ENCODE measurements at places on chromosomes 2 and 18.

GRCh38 chr18:63763831-63764600 lies 11.2 kb upstream of the SERPINB7 start:
- no peak for DNase-seq

- no peak for DNase-seq
These were observed 42.6 kb downstream of the TTR start for GRCh38 chr18:31634331-31634713.

- no peak for DNase-seq
These were observed 22.4 kb downstream of the NBEAL1 start for GRCh38 chr2:203037026-203037425.

- DNase-seq: no peak
These were observed 2.9 kb upstream of the SRSF7 start for GRCh38 chr2:38754049-38754448.

DNA sequence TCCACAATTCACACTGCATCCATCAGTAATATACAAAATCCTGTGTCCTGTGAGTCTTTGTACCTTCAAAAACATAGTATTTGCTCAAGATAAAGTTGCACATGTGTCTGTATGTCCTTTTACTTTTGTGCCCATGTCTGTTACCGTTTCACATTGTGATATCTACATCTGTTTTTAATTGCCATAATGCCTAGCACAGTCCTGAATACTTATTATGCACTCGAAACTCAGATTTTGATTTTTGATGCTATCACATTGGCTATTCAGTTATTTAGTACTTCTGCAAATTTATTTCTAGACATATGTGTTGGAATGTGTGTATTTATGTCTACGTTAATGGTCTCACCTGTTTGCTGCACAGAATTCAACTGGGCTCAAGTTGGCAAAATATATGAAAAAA lies 452.8 kb upstream of the ZEB2 start:
- no peak for DNase-seq

DNA sequence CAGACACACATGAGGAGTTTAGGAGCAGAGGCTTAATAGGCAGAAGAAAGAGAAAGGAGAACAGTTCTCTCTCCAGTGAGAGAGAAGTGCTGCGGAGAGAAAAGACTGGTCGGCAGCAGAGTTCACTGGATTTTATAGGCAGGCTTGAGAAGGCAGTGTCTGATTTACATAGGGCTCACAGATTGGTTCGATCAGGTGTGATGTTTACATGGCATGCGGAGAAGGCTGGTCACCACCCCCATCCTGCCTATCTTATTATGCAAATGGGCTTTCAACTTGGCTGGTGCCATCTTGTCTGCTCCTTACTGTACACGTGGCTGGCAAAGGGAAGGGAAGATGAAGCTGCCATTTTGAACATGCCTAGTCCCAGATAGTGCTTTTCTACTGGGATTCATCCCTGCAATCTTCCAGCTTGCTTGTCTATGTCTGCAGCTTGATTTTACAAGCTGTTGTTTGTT lies 113.4 kb downstream of the AP1S3 start:
- DNase-seq: no peak

GRCh38 chr2:105580870-105581554 lies 163.7 kb upstream of the NCK2 start:
- no peak for DNase-seq

- no peak for DNase-seq
These were observed 21.9 kb downstream of the EVA1A start for GRCh38 chr2:75538521-75539490.

DNA sequence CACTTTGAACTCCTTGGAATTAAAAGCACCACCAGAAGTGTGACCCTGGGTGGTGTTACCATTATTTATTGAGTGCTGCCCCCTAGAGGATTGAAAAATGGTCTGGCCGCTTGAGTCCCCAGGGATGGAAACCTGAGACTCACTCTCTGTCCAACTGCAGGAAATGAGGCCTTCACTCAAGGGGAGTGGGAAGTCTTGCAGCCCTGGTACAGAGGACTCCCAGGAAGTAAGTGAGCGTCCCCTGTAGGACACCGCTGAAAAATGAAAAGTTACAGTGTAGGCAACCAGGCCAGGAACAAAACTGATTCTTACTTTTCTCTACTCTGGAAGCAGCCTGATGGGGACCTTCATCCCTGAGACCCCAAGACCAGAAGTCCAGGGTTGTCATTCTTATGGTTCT lies 2.2 kb upstream of the NRP2 start:
- DNase-seq: peak; percentile 38

- DNase-seq: no peak
These were observed 6.3 kb upstream of the ADGRF3 start for GRCh38 chr2:26352892-26353291.

DNA sequence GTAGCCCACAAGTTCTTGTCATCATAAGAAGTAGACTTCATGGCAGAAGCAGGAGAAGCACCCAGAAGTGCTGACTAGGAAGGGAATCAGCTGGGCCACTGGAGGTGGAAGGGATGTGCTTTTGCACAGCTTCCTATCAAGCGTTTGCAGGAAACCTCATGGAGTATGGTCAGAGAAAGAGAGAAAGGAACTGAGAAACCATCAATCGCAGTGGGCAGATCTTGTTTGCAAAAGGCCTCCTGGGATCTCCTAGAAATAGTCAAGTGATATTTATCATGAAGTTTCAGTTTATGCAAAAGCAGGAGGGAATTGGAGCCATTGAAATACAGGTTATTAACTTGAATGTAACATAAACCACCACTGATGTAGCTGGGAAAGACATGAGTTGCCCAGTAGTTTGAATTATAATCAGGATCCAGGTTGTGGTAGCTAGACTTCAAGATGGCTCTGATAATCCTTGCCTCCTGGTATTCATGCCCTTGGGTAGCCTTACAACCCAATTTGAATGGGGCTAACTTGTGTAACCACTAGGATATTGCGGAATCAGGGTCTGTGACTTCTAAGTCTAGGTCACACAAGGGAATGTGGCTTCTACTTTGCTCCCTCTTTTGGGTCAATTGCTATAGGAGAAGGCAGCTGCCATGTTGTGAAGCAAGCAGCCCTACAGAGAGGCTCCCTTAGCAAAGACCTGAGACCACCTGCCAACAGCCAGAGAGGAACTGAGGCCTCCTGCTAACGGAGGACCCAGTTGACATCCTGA lies 69.8 kb upstream of the TCF4 start:
- DNase-seq: no peak

DNA sequence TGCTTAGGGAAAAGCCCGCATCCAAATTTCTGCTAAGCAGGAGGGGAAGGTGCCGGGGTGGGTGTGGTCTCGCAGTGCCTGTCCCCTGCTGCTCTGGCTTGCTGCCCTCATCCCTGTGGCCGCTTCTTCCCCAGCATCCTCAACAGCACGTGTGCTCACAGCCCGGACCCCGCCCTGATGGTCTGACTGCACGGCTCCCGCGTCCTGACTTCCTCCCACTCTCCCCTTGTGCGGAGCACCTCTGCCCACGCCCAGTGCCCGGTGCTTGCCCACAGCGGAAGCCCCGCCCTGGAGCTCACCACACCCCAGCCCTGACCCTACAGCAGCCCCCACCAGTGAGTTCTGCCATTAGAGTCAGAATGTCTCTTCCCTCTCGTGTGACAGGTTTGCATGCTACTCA lies 277.9 kb downstream of the NDUFA10 start:
- no peak for DNase-seq

DNA sequence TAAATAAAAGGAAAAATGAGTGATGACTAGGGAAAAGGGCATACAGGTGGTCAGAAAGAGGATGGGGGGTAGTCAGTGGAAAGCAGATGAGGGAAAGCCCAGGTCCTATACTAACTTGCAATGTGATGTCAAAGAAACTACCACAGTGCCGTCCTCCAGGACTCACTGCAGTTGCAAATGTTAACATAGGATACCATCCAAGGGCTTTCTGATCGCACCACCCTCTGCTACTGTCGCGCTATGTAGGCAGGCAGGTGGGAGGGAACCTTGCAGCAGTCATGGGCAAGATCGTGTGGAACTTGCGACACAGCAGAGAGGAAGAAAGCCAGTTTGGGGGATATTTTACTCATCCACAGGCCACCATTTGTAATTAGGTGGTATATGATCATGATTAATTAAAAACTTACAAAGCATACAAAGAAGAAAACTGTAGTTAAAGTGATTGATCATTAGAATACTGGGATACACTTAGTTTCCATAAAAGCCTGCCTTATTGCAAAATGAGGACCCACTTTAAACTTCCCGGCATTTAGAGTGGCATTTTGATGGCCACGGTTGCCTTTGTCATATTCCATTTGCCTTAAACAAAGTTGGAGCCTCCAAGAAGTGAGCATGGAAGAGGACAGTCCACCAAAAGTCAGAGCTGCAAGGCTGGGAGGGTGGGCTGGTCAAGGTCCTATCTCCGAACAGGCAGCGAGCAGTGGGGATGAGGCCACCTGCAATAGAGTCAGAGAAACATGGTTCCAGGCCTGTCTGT lies 8.5 kb upstream of the ROCK2 start:
- DNase-seq: no peak

- DNase-seq: peak; percentile 26
These were observed 27.2 kb downstream of the KDM3A start for GRCh38 chr2:86468162-86469033.

DNA sequence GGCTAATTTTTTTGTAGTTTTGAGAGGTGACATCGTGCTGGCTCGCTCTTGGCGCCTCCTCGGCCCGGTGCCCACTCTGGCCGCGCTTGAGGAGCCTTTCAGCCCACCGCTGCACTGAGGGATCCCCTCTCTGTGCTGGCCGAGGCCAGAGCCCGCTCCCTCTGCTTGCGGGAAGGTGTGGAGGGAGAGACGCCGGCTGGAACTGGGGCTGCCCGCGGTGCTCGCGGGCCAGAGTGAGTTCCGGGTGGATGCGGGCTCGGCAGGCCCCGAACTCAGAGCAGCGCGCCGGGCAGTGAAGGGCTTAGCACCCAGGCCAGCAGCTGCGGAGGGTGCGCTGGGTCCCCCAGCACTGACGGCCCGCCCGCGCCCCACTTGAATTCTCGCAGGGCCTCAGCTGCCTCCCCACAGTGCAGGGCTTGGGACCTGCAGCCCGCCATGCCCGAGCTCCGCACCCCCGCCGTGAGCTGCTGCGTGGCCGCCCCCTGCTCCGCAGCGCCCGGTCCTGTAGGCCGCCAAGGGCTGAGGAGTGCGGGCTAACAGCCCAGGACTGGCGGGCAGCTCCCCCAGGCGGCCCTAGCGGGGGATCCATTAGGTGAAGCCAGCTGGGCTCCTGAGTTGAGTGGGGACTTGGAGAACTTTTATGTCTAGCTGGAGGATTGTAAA lies 113.2 kb upstream of the ZSWIM2 start:
- DNase-seq: no peak

- no peak for DNase-seq
These were observed 270.8 kb downstream of the ZEB2 start for GRCh38 chr2:144249035-144249637.

DNA sequence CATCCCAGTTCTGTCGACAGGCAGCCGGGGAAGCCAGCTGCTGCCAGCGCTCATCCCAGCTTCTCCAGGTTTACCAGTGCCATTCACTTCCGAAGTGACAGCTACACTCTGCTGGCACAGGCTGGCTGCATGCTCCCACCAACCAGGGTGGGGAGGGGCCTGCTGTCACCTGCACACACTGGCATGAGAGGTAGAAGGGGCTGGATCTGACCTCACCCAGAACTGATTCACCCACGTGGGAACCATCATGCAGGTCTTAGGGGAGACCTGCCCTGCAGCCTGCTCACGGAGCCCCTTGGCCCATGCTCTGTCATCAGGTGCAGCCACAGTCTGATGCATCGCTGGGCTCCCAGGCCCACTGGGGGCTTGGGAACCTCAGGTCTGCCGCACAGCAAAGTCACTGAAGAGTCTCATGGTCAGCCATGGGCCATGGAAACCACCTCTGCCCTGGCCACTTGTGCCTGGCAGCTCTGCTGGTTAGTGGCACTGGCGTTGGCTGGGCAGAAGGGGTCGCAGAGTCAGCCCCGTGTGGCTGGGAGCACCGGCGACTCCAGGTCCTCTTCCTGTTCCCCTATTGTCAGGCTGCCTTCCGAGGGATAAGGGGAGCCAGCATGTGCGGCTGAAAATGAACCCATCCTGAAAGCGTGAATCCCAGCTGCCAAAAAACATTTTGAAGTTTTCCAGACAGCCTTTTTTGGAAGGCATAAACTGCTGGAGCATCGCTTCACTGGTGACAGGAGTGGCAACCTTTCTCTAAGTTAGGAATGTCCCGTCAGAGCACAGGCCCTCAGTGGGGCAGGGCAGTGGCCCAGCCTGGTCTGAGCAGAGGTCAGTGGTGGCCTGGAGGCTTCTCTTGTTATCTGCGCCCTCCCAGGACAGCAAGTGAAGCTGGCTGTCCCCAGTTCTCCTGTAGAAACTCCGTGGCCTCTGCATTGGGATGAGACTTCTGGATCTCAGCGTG lies 157.8 kb downstream of the SEPTIN10 start:
- no peak for DNase-seq

- no peak for DNase-seq
These were observed 178.1 kb downstream of the ACOXL start for GRCh38 chr2:110910423-110910822.

DNA sequence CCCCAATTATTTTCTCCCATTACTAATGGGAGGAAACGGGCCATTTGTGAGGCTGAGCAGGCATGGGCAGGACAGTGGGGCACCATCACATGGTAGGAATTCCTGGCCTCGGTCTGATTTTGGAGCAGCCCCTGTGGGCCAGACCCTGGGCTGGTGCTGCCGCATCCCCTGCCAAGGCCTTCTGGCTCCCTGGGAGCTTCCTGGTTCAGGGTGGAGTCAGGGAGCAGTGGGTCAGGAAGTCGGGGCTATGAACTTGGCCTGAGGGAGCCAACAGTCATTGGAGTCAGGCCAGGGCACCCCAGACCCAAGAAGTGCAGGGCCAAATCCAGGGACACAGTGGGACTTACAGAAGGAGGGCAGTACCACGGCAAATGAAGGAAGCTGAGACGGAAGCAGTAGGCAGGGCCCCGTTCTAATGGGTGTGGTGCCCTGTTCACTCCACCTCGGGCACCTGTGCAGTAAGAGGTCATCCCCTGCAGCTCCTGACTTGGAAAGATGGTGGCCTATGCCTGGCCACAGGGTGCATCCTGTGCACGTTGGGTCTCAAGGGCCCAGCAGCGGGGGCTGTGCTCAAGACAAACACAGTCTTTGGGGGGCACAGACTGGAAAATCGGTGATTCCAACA lies 328.1 kb downstream of the SMAD2 start:
- DNase-seq: no peak

DNA sequence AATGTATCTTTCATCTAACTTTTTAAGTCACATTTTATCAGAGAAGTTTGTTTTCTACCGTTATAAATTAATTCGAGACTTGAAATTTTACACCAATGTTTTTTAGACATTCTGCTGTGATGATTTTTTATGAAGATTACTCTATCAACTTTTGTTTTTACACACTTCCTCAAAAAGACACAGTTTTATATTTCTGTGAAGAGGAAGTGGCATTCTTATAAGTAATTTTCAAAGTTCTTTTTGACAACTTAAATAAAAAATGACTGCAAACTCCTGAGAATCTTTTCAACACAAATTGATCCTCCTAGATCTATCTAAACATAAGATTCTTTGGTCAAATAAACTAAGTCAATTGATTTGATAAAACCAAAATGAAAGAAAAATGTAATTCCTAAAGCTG lies 13.7 kb downstream of the ANKRD44 start:
- DNase-seq: no peak
